ENCODE measurements at places on chromosomes 11 and 22. TPM values are rescaled to one million over a fixed set of nuclear protein-coding genes. Genes with fewer than 3 reads are reported as not detected.

USH1C gene
- 0.11 TPM for total RNA-seq

DYNC2H1 gene
- 51.2 TPM for total RNA-seq

DGAT2 gene
- total RNA-seq = 1.8 TPM

OR5P2 gene
- total RNA-seq = not detected

GPHA2 gene
- total RNA-seq = 0.16 TPM

KCNQ1 gene
- total RNA-seq = 1.2 TPM

SLC22A9 gene
- total RNA-seq = not detected

FGF3 gene
- not detected for total RNA-seq

LRRC55 gene
- 4.5 TPM for total RNA-seq

SCN3B gene
- 34.4 TPM for total RNA-seq

Measured in motor neuron (in vitro differentiated cells).